ENCODE measurements at places on chromosomes 11 and 22.

DNA sequence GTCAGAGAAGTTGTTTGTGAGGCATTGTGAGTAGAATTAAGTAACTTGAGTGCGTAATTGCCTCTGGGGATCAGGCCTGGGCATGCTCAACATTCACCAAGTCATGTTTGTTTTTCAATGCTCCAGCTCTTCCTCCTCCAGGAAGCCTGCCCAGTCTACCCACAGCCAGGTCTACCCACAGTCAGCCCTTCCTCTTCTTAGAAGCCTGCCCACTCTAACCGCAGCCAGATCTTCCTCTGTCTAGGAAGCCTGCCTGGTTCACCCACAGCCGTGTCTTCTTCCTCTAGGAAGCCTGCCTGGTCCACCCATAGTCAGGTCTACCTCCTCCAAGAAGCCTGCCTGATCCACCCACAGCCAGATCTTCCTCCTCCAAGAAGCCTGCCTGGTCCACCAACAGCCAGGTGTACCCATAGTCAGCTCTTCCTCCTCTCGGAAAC, 25.0 kb downstream of the LRP5 start:
- DNase-seq: no peak

GRCh38 chr11:127675581-127675980, 675.0 kb upstream of the KIRREL3 start:
- no peak for DNase-seq

GRCh38 chr11:119573858-119574257, 150.9 kb upstream of the THY1 start:
- no peak for DNase-seq

DNA sequence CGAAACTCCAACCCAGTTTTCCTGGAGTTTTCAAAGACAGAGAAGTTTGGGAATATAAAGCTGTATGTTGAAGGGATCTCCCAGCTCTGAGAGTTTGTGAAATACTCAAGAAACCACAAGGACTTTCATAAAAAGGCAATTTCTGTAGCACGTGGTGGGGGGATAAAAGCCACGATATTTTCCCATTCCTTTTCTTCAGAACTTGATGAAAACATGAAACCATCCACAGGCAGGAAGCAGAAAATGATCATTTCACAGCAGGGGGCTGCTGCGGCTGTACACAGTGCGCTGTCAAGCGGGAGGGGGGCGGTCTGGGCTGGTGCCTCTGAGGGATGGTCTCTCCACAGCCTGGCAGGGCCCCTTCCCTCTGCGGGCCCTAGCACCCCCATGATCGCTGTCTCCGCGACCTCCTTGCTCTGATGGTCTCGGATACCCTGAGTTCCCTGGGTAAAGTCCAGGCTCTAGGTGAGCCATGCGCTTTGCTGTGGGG, 423.2 kb downstream of the MN1 start:
- DNase-seq: no peak

- DNase-seq: no peak
These were observed 1.0 kb upstream of the TRIM44 start for GRCh38 chr11:35661534-35661933.

Data from activated T-cell treated with anti-CD3 and anti-CD28 coated beads for 24 hours (primary cell).